Vein endothelial cell (primary cell): ENCODE measurements at places on chromosomes 7 and 10. TPM values are rescaled to one million over a fixed set of nuclear protein-coding genes. Genes with fewer than 3 reads are reported as not detected.

GOT1 gene
- 20.3 and 23.2 TPM in 2 replicates for total RNA-seq

IMPDH1 gene
- total RNA-seq, result 79.7 and 85.1 TPM in 2 replicates

HOXA7 gene
- 5.1 and 5.6 TPM in 2 replicates for total RNA-seq

FRMPD2 gene
- under 0.01 TPM in 1 of 2 replicates, not detected in the other for total RNA-seq

DNMBP gene
- 60.8 and 80.8 TPM in 2 replicates for total RNA-seq

TAS2R4 gene
- 0.98 and 1.9 TPM in 2 replicates for total RNA-seq

VSTM4 gene
- total RNA-seq, result under 0.01 and 0.29 TPM in 2 replicates

MLXIPL gene
- total RNA-seq, result not detected in 2 replicates

TMEM213 gene
- total RNA-seq, result not detected in 2 replicates

C7orf57 gene
- total RNA-seq, result not detected in 2 replicates

GJC3 gene
- total RNA-seq, result 0.19 TPM in 1 of 2 replicates, not detected in the other

GAD2 gene
- not detected in 2 replicates for total RNA-seq

AQP1 gene
- 1.6 and 4.9 TPM in 2 replicates for total RNA-seq

POLR1F gene
- total RNA-seq, result 23.5 and 32.2 TPM in 2 replicates

ADAP1 gene
- total RNA-seq, result 0.65 and 1.4 TPM in 2 replicates

OR13A1 gene
- total RNA-seq, result not detected in 2 replicates

AGR2 gene
- not detected in 2 replicates for total RNA-seq

UNC5B gene
- total RNA-seq, result 9.8 and 14.0 TPM in 2 replicates

TMEM273 gene
- total RNA-seq, result 4.6 and 24.1 TPM in 2 replicates

MMRN2 gene
- 262 and 371 TPM in 2 replicates for total RNA-seq

PRLHR gene
- not detected in 2 replicates for total RNA-seq

GPR15LG gene
- total RNA-seq, result not detected in 2 replicates

LRGUK gene
- total RNA-seq, result 0.33 and 0.57 TPM in 2 replicates

MSMB gene
- total RNA-seq, result not detected in 2 replicates
